Stimulated activated naive CD8-positive, alpha-beta T cell treated with anti-CD3 and anti-CD28 coated beads, Interleukin-15, amount 100 ng/mL, for 72 hours (primary cell): ENCODE measurements at places on chromosomes 7 and 10.

GRCh38 chr7:142789441-142789840 lies 18.7 kb downstream of the PRSS2 start:
- no peak for DNase-seq

- no peak for DNase-seq
These were observed 37.1 kb downstream of the PRKCQ start for GRCh38 chr10:6542999-6543430.

GRCh38 chr7:157009170-157009777 lies 1.2 kb downstream of the MNX1 start:
- DNase-seq, result no peak

DNA sequence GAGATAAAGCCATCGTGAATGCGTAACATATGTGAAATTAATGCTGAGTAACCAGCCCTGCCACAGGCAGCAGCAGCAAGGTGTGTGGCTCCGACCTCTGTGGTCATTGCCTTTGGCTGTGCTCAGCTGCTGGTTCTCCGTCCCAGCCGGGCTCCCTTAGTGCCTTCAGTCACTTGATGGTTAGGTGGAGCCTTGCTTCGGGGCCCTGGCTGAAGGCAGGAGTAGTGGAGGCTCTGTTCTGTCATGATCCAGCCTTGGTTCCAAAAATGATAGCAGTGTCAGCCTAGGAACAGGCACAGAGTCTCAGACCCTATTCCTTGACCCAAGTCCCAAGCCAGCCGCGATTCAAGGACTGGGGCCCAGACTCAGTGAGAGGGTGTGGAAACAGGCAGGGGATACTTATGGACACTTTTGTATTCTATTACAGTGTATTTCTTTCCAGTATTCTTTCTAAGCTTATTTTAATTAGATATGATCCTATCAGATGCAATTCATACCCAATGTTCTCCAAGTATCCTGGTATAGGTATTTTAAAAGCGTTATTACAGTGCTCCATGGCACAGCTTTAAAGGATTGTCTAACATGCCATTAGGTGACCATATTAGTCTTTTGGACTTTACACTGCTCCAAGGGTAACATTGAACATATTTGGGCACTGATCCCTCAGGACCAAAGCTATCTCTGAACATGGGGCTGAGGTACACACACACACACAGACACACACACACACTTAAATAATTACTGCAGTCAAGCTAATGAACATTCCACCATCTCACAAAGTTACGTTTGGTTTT lies 9.0 kb downstream of the SCART1 start:
- DNase-seq, result no peak

GRCh38 chr7:48084727-48085432 lies 4.2 kb upstream of the UPP1 start:
- DNase-seq, result peak; percentile 77

DNA sequence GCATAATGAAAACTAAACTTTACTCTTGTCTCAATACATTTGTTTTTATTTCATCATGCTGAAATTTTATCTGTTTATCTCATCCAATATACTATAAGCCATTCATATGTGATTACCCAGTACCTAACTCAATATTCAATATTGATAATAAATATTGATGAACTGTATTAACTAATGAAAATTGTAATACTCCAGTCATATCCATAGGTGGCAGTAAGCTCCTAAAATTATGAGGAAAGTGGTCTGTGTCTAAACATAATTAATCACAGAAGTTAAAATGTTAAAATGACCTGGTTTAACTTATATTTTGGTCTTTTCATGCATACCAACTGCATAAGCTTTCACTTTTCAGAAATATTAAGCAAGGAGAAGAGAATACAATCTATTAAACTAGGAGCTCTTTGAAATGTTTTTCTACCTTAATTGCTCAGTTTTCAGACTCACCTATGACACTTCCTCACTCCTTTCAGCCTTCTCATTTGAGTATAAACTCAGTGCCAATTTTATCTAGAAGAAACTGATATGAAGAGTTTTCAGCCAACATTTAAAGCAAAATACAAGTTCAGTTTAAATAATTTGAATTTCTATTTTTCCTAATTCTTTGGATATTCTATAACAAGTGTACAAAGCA lies 30.5 kb upstream of the VWDE start:
- no peak for DNase-seq

DNA sequence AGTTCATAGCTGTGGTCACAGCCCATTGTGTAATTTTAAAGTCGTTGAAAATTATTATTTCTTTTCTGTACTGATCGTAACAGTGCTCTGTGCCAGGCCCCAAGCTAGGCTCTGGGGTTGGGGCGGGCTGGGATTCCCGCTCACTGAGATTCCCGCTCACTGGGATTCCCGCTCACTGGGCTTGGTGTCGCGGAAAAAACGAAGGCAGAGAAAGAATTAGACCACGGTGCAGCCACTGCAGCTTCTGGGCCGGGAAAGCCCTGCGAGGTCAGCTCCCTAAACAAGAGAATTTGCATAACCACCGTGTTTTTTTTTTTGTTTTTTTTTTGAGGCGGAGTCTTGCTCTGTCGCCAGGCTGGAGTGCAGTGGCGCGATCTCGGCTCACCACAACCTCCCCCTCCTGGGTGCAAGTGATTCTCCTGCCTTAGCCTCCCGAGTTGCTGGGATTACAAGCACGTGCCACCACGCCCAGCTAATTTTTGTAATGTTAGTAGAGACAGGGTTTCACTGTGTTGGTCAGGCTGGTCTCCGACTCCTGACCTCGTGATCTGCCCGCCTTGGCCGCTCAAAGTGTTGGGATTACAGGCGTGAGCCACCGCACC lies 31.2 kb downstream of the FOXK1 start:
- DNase-seq, result no peak

- DNase-seq, result no peak
These were observed 6.1 kb upstream of the SH3PXD2A start for GRCh38 chr10:103861505-103861904.

DNA sequence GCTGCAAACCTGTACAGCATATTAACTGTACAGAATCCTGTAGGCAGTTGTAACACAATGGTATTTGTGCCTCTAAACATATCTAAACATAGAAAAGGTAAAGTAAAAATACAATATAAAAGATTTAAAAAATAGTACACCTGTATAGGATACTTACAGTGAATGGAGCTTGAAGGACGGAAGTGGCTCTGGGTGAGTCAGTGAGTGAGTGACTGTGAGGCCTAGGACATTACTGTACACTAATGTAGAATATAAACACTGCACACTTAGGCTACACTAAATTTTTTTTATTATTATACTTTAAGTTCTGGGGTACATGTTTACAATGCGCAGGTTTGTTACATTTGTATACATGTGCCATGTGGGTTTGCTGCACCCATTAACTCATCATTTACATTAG lies 97.3 kb upstream of the STK17A start:
- no peak for DNase-seq

GRCh38 chr10:26172131-26172530 lies 44.4 kb upstream of the GAD2 start:
- DNase-seq, result no peak

DNA sequence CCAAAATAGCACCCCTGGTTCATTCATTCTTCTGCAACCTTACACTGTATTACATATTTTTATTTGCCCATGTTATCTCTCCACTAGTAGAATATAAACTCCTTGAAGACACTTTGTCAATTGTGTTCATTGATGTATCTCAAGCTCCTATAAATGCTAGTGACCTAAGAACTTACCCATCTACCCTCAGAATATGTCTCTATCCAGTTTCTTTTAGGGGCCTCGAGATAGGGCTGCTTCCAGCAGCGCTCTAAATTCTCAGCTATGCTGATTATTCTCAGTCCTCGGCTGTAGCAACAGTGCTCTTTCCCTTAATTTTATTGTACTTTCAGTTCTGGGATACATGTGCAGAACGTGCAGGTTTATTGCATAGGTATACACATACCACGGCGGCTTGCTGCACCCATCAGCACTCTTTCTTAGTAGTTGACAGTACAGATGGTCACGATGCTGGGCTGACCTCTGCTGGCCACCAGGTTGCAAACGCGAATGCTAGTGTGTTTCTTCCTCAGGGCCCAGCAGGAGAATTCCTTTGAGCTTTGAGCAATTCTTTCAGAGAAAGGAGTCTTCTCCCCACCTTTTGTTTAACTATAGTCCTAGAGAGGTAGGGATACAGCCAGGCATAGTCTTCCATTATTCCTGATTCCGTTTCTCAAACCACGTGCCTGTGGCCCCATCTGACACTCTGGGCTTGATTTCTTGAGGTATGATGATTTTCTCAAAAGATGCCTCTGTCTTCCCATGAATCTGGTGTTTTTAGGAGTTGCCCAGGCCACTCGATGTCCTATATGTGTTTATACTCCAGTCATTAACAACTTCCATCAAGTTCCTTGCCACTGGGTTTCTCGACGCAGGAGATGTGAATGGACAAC lies 49.1 kb upstream of the CDC14C start:
- no peak for DNase-seq

- DNase-seq, result no peak
These were observed 180.2 kb upstream of the AKR1E2 start for GRCh38 chr10:4645836-4646235.

- DNase-seq, result no peak
These were observed 17.8 kb downstream of the MET start for GRCh38 chr7:116689790-116690259.
